Stimulated activated CD8-positive, alpha-beta memory T cell treated with anti-CD3 and anti-CD28 coated beads, Interleukin-2, amount 100 ng/mL, for 48 hours (primary cell): ENCODE measurements at places on chromosomes 2 and 18.

GRCh38 chr18:79884963-79885728 is 66.3 kb downstream of the SLC66A2 start:
- DNase-seq, result no peak

DNA sequence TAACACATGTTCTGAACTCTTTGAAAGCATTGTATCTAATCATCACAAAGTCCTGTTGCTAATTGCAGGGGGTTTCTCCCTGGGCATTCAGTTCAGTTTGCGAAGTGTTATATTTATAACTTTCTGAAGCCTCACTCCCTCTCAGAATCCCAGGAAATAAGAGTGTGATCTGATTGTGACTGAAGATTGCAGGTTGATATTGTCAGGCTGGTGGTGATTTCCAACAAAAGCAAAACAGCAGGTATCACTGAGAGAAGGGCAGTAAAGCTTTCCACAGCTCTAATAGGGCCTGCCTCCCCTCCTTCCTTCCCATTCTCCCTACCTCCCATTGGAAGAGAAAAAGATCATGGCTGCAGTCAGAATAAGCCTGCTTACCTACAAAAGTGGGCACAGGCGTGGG is 466.7 kb upstream of the FSHR start:
- DNase-seq, result no peak

DNA sequence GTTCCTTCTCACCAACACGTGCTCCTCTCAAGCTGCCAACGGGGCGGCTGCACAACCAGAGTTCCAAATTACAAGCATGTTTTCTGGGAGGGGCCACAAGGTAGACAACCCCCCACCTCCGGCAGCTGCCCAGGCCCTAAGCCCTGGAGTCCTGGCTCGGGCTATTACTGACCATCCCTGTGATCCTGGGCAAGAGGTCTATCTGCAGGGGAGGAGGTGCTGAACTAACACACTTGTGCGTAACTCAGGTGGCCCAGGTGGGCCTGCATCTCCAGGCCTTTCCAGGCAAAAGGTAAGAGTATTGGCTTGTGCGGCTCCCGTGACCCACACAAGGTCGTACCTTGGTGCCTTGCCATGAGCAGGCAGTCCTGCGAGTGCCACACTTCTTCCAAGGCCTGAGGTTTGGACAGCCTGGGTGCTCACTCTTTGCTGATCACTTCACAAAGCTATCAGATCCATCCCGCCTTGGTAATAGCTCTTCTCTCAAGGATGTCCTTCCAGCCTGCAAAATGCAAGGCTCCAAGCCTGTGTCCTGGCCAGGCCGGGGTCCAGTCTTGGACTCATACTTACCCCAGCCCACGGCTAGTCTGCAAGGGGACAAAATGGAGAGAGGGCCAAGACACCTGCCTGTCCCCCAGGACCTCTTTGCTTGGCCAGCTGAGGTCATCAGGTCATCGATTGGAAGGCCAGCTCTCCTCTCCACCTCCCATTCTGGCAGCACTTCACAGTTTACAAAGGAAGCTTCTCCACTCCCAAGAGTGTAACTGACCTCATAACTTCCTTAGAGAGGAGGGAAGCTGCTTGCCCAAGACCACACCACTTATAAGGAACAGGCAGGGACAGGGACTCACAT is 33.9 kb downstream of the ADRA2B start:
- DNase-seq, result no peak

GRCh38 chr2:118856330-118856977 is 9.0 kb upstream of the EN1 start:
- DNase-seq, result no peak

DNA sequence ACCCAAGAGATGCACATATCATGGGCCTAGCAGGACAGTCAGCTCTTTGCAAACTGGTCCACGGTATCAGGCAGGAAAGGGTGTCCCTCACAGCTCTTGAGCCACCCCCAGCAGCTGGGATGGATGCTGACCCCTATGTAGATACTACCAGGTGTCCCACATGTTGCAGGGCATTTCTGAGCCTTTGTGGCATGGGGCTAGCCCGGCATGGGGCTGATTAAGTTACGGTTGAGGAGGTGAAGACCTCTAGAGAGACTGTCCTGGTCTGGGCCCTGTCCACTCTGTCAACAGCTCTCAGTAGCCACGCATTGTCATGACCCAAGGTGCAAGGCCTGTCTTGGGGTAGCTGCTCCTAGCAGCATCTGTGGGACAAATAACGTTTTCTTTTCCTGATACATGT is 6.7 kb downstream of the LDLRAD4 start:
- DNase-seq, result no peak

DNA sequence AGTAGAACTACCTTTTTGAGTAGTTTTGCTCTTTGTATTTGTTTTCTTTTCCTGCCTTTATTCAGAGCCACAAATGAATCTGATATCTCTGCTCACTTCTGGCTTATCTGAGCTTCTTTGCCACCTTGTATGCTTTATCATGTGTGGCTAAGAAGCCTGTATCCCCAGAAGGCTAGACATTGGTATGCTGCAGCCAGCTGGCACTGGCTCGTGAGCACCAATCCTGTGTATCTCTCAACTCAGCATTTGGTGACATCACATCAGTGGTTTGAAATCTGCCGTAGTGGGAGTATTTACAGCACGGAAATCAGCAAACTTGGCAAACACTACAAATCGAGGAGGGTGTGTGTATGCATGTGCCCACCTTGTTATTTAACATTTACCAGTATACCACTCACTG is 183.7 kb upstream of the LHCGR start:
- no peak for DNase-seq

- DNase-seq, result no peak
These were observed 83.6 kb downstream of the TNS1 start for GRCh38 chr2:217919204-217919603.

DNA sequence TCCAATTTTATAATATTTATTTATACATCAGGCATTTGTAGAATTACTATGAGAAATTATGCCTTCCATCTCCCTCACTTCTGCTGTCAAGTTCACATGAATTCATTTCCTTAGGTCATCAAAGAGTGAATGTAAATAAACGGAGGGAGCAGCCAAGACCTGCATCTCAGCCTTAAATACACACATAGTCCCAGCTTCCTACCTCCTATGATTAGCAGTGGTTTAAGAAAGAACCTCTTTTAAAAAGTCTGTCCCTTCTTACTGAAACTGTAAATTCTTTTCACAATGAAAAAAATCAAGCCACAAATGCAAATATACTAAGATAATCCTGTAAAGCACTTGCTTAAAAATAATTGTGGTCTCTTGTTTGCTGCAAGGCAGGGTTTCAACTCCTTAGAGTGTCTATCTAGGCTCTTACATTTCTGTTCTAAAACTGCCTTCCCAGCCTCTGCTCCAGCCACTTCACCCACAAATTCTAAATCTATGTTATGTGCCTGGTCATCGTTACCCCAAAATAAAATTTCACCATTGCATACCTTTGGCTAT is 532.7 kb upstream of the FSHR start:
- DNase-seq, result no peak

GRCh38 chr2:74740741-74741431 is 86.8 kb downstream of the SEMA4F start:
- DNase-seq, result no peak

DNA sequence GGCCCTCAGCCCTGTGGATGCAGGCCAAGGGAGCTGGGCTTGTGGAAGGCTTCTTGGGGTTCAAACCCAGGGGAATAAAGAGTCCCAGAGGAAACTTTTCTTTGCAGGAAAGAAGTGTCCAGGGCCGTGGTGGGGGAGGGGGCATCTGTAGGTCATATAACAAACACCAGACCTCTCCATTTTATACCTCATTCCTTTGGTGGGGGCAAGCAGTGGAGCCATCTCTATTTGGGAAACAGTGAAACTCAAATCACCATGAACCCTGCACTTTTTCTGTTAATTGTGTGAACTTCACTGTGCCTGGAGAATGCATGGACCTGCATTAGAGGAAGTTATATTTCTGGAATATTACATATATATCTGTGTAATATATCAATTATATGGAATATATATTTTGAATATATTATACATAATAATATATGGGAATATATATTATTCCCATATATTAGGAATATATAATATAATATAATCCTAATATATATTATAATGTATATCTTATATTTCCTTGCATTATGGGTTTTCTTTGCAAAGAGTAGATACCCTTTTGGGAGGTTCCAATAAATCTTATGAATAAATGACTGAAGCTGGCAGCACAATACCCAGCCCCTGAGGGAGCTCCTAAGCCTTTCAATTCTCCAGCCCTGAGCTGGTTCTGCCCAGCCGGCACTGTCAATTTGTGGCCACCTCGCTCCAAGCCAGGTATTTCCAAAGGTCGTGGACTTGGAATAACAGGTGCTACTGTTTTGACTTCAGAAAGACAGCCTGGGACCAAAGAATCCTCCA is 97.7 kb upstream of the PKDCC start:
- DNase-seq, result no peak

DNA sequence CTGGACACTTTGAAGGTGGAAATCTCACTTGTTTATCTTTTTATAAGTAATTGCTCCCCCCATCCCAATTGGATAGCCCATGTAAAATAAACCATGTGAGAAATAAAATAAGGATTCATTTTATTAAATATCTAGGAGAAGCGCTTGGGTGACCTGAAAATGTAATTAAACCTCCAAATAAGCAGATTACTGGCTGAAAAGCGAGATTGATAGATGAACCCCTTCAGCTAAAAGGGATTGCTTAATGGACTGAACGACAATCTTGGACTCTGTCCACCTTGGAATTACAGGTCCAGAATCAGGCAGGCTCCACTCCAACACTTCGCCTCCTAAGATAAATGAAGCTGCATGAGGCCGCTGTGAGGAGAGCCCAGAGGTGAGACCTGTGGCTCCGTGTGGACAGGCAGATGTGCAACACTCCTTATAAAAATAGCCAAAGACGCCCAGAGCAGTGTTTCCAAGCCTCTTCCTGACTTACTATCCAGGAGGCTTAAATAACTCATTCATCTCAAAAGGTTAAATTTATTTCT is 441.5 kb downstream of the MTX2 start:
- DNase-seq, result no peak

DNA sequence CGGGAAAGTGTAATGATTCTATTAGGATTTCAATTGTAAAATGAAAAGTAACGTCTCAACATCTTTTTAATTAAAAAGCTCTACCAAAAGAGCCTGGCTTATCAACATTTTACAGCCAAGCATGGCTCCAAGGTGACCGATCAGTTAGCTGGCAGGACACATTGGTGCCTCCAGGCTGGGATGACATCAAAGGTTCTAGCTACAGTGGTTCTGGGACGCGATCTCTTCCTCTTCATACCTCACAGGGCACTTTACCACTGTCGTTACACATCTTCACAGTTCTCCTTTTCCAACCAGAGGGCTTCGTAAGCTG is 693 bp downstream of the ORC2 start:
- DNase-seq, result no peak

DNA sequence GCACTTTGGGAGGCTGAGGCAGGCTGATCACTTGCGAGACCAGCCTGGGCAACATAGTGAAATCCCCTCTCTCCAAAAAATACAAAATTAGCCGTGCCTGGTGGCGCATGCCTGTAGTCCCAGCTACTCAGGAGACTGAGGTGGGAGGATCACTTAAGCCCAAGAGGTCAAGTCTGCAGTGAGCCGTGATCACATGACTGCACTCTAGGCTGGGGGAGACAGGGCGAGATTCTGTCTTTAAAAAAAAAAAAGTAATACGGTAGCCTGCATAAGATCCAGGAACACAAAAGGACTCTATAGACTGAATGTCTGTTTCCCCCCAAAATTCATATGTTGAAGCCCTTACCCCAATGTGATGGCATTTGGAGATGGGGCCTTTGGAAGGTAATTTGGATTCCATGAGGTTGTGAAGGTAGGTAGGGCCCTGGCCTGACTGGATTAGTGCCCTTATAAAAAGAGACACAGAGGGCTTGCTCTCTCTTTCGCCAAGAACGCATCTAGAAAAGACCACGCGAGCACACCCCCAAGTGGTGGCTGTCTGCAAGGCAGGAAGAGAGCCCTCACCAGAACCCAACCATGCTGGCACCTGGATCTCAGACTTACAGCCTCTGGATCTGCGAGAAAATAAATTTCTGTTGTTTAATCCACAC is 17.0 kb downstream of the MBOAT2 start:
- no peak for DNase-seq

DNA sequence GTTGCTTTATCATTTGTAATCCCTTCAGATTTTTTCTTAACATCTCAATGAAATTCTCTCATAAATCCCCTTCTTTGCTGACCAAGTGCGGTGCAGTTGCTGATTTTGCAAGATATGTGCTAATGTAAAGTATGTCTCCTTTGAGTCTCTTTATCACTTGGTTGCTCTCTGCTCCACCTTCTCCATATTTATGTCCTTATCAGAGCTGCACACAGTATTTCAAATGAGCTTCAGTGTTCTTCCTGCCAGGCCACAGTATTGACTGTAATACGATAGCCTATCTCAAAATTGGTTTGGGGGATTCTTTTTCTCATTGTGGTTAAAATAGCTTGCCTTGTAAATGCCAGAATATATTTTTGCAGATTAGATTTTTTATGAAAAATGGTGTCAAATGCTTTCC is 32.2 kb downstream of the MAIP1 start:
- no peak for DNase-seq

GRCh38 chr2:222315443-222316121 is 16.8 kb upstream of the PAX3 start:
- DNase-seq, result no peak

GRCh38 chr18:44181951-44182747 is 498.5 kb upstream of the SETBP1 start:
- DNase-seq, result no peak

- no peak for DNase-seq
These were observed 296.9 kb downstream of the FBXO15 start for GRCh38 chr18:73850782-73851181.

- no peak for DNase-seq
These were observed 230.7 kb downstream of the AFF3 start for GRCh38 chr2:99911736-99912135.

- DNase-seq, result no peak
These were observed 61.9 kb downstream of the PUM2 start for GRCh38 chr2:20288642-20289340.

GRCh38 chr2:158973116-158973956 is 4.9 kb downstream of the TANC1 start:
- DNase-seq, result no peak

- no peak for DNase-seq
These were observed 121.1 kb upstream of the FIGN start for GRCh38 chr2:163856941-163857340.

- DNase-seq, result no peak
These were observed 350.6 kb upstream of the VRK2 start for GRCh38 chr2:57696016-57696415.

DNA sequence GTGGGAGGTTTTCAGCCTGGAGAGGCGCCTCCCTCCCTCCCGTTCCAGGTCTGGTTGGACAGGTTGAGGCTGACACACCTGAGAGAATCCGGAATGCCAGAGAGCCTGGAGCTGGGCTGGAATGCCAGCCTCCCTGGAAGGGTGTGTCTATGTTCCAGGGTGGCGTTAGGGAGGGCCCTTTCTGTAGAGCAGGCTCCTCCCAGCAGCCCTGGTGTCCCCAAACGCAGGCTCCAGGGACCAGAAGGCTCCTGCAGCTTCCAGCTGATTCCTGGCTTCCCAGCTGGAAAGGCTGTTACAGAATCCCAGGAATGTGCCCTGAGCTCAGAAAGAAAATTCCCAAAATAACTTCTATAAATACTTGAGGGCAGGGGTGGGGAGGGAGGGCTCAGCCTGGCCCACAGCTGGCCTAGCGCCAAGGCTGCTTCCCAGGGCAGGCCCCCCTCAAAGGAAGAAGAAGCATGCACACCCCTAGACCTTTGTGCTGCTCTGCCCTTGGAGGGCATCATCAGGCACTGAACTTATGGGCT is 85.4 kb downstream of the STPG4 start:
- DNase-seq, result no peak

GRCh38 chr2:100416935-100417710 is at the start of gene CHST10:
Gene CHST10, minus strand, starts transcription at chr2:100417668. Its CDS starts 10,993 bp downstream, at chr2:100406675.
- peak; percentile 44 for DNase-seq

GRCh38 chr2:48425402-48425801 is 104.6 kb upstream of the STON1 start:
- DNase-seq, result no peak
